ENCODE measurements at places on chromosomes 3 and 15. TPM values are rescaled to one million over a fixed set of nuclear protein-coding genes. Genes with fewer than 3 reads are reported as not detected.

Gene SKOR1
- 0.09 TPM for total RNA-seq

Gene SPTSSB
- 1.1 TPM for total RNA-seq

Gene SV2B
- 0.02 TPM for total RNA-seq

Gene ZNF660
- total RNA-seq = 14.7 TPM

- H3K36me3 ChIP-seq = no peaks in the 10 kb centered on the region
- peaks cover 9% of the 10 kb centered on the region for H3K4me1 ChIP-seq
- peak; percentile 24 for DNase-seq
- H3K4me3 ChIP-seq = no peak overlapping the region
- no peaks in the 10 kb centered on the region for H3K27me3 ChIP-seq
These were observed 286.0 kb upstream of the TGFBR2 start for GRCh38 chr3:30320392-30320791.

- no peak overlapping the region for H3K27ac ChIP-seq
- no peaks in the 10 kb centered on the region for H3K27me3 ChIP-seq
- H3K4me1 ChIP-seq = peaks cover 13% of the 10 kb centered on the region
- peak; percentile 57 for DNase-seq
- no peaks in the 10 kb centered on the region for H3K36me3 ChIP-seq
- H3K4me3 ChIP-seq = no peak overlapping the region
These were observed 49.1 kb downstream of the IQCH start for GRCh38 chr15:67303490-67304363.

DNA sequence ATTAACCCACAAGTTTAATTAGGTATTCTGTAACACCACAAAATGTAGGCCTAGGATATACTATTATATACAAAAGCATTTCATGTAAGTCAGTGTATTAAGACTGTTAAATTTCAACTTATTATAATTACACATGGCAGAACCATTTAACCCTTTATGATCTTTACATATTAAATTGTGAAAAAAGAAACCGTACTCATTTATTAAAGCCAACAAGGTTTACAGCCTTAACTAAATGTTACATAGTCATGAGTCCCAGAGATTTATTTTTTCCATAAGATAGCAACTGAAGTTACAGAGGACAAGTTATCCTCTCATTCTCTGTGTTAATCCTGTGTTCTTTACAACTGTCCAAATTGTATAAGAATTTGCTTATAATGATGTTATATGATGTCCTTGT, 615.8 kb upstream of the AGTR1 start:
- H3K36me3 ChIP-seq = no peaks in the 10 kb centered on the region
- no peak for DNase-seq
- no peak overlapping the region for H3K4me3 ChIP-seq
- H3K27me3 ChIP-seq = no peaks in the 10 kb centered on the region

GRCh38 chr3:197942956-197943556, 6.9 kb upstream of the RPL35A start:
- H3K27me3 ChIP-seq = no peaks in the 10 kb centered on the region
- no peaks in the 10 kb centered on the region for H3K4me1 ChIP-seq
- H3K27ac ChIP-seq = no peak overlapping the region

- H3K36me3 ChIP-seq = no peaks in the 10 kb centered on the region
- no peaks in the 10 kb centered on the region for H3K27me3 ChIP-seq
- no peaks in the 10 kb centered on the region for H3K4me1 ChIP-seq
- DNase-seq = no peak
- no peak overlapping the region for H3K4me3 ChIP-seq
These were observed 249.1 kb downstream of the UACA start for GRCh38 chr15:70514251-70514650.

GRCh38 chr15:87573039-87573438, 683.5 kb downstream of the NTRK3 start:
- no peaks in the 10 kb centered on the region for H3K27me3 ChIP-seq
- H3K4me1 ChIP-seq = no peaks in the 10 kb centered on the region
- no peak overlapping the region for H3K27ac ChIP-seq
- no peaks in the 10 kb centered on the region for H3K36me3 ChIP-seq

GRCh38 chr3:161866176-161866575, 369.6 kb downstream of the OTOL1 start:
- DNase-seq = no peak
- no peaks in the 10 kb centered on the region for H3K27me3 ChIP-seq
- H3K4me3 ChIP-seq = no peak overlapping the region
- no peaks in the 10 kb centered on the region for H3K36me3 ChIP-seq
- no peak overlapping the region for H3K27ac ChIP-seq

DNA sequence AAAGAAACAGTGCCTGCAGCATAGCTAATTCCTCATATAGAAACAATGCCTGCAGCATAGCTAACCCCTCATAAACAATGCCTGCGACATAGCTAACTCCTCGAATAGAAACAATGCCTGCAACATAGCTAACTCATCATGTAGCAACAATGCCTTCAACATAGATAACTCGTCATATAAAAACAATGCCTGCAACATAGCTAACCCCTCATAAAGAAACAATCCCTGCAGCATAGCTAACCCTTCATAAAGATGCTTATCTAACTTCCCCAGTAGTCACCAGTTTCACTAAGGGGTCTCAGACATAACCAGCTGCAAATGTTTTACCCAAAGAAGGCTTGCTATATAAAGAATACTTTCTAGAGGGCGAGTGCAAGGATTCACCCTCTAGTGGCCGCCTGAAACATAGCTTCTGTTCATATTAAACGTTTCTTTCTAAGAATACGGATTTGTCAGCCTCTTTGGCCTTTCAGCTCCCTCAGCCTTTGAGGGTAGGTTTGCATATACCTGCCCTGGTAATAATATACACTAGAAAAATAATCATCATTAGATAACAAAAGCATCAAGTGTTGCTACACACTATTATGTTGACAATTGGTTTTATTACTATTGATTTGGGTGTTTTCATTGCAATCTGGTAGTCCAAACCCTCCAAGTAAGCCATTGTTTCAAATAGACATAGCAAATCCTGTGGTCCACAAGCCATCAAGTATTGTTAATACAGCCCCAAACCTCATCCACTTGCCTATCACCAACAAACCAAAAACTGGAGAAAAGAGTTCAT, 44.4 kb upstream of the FAN1 start:
- DNase-seq = peak; percentile 49
- H3K27me3 ChIP-seq = no peaks in the 10 kb centered on the region
- no peak overlapping the region for H3K27ac ChIP-seq
- H3K36me3 ChIP-seq = no peaks in the 10 kb centered on the region
- no peak overlapping the region for H3K4me3 ChIP-seq

DNA sequence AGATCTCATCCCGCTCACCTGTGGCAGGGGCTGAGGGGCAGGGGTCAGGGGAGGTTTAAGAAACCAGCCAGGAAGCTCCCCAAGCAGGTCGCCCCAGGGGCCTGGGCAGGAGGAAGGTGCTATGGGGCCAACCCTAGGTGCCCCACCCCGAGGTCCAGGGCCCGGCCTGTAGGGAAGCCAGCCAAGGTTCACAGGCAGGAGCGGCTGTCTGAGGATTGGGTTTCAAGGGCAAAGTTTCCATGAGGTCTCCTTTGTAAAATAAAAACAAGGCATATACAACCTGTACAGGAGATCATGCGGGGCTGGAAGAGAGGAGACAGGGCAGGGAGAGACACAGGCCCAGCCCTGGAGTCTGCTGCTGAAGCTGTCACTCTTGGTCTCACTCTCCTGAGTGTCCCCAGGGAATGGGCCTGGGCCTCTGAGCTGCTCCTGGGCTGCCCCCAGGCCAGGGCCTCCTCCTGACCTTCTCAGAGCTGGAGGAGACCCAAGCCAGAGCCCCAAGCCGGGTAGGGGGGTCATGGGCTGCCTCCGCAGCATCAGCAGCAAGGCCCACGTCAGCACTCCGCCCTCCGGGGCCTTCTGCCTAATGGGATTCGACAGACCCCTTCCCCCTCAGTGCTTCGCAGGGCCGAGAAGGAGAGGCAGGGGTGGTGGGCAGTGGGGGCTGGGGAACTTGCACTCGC, 5.5 kb downstream of the CPLX3 start:
- H3K27ac ChIP-seq = no peak overlapping the region
- no peaks in the 10 kb centered on the region for H3K36me3 ChIP-seq
- DNase-seq = no peak
- no peak overlapping the region for H3K4me3 ChIP-seq
- peaks cover 27% of the 10 kb centered on the region for H3K27me3 ChIP-seq
- peaks cover 1% of the 10 kb centered on the region for H3K4me1 ChIP-seq

DNA sequence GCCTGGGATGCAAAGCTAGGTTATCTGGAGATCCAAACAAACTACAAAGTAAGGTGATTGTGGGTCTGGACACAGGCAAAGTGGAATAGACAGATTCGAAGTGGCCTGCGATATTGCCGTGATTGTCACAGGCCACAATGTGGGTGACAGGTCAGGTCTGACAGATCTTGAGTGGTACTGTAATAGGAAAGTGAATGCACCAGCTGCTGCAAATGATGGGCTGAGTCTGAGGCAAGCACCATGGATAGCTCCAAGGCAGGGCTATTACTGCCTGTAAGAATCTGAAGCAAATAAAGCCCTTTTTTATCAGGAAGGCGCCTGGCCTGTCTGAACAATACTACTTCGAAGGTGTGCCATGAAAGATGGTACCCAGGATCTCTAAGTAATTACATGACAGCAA, 10.0 kb downstream of the ARMC8 start:
- no peak overlapping the region for H3K27ac ChIP-seq
- H3K4me1 ChIP-seq = no peaks in the 10 kb centered on the region
- no peaks in the 10 kb centered on the region for H3K36me3 ChIP-seq
- peak; percentile 44 for DNase-seq

GRCh38 chr3:168216851-168217250, 121.1 kb upstream of the GOLIM4 start:
- H3K4me3 ChIP-seq = no peak overlapping the region
- H3K27ac ChIP-seq = no peak overlapping the region
- H3K27me3 ChIP-seq = no peaks in the 10 kb centered on the region
- no peak for DNase-seq
- no peaks in the 10 kb centered on the region for H3K36me3 ChIP-seq
- peaks cover 9% of the 10 kb centered on the region for H3K4me1 ChIP-seq

Measured in neural progenitor cell (in vitro differentiated cells).